Fibroblast of villous mesenchyme (primary cell): ENCODE measurements at places on chromosomes 5 and 9.

DNA sequence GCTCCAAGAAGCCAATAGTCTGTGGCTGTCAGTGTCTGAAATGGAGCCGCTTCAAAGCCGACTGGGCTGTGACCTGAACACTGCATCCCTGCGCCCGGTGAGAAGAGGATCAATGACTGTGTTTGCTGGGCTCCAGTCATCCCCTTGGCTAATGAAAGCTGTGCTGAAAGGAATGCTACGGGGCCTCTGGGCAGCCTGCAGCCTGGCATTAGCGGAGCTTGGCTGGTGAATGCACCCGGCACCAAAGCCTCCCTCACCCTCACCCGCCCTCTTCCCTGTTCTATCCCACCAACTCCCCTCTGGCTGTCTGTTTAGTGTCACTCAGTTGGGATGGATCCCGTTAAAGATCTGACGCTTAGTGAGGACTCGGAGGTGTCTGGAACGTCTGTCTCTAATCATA is 355.3 kb downstream of the BNC2 start:
- no peak for DNase-seq

DNA sequence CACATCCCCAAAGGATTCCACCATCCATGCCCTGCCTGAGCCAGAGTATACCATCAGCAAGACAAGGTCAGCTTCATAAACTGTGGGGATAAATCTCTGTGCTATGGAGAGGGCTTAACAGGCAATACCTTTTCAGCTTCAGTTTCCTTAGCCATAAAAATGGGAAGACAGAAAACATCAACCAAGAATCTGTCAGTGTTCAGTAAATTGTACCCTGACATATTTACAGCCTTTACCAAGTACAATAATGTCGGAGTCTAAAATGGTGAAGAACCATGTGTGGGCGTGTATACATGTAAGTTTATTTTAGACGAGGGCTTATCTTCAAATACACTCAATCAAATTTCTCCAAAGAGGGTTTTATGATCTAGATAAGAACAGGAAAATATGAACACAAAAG is 94.7 kb downstream of the ELAVL2 start:
- no peak for DNase-seq

DNA sequence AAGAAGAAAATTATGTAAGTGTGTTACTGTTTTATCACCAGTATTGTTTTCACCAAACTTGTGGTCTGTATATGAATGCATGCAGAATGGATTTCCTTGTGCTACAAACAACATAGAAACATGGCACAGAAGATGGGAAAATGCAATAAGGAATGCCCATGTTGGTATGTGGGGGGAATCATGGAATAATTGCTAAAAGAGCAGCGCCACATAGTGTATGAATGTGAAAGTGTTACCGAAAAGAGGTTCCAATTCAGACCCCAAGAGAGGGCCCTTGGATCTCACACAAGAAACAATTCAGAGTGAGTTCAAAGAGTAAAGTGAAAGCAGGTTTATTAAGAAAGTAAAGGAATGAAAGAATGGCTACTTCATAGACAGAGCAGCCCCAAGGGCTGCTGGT is 26.4 kb upstream of the TYRP1 start:
- no peak for DNase-seq

GRCh38 chr9:4424891-4425290 is 65.4 kb upstream of the SLC1A1 start:
- no peak for DNase-seq

DNA sequence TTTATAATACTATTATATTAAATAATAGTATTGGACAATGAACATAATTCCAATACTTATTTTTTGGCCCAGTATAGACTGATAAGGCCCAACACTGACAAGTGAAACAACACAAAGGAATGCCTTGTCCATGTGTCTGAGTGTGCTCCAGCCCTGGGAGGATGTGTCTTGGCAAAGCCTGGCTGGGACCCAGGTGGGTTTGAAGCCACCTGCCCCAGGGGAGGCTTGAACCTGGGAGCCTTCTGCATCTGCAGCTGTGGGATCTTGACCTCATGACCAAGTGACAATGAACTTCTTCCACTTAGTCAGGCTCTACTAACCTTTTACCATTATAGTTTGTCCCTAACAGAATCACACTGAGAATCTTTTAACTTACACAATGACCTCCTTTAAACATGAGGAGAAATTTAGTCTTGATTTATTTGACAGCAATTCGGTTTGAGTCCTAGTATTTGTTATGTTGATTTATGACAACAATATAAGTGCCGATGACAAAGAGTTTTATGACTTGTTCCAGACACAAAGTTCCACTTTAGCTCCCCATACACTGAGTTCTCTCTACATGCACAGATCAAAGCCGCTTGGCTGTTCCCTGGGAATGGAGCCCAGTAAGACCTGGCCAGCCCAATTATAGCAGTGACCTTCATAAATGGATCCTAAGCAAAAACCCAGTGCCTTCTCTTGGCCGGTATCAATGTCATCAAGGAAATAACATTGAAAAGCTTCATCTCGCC is 294.5 kb downstream of the CTNND2 start:
- DNase-seq = no peak

DNA sequence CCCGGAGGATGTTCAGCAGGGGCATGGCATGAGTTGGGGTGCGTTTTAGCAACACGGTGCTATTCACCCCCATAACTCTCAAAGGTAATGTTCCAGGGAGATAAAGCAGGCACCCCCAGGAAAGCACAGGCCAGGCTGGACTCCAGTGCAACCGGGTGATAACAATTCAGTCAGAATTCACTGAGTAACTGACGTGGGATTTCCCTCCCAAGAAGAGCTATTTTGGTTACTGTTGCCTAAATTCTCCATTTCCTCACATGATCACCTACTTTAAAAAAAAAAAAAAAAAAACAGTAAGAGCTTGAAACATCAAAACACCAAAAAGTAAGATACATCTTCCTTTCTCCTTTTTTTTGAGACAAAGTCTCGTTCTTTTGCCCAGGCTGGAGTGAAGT is 137.6 kb upstream of the WWC1 start:
- DNase-seq = no peak

GRCh38 chr9:120918931-120919842 is 7.4 kb downstream of the TRAF1 start:
- DNase-seq = peak; percentile 47

GRCh38 chr9:106682420-106682819 is 180.5 kb upstream of the ZNF462 start:
- DNase-seq = peak; percentile 13
